ENCODE measurements at places on chromosomes 12 and 14. TPM values are rescaled to one million over a fixed set of nuclear protein-coding genes. Genes with fewer than 3 reads are reported as not detected.

DNA sequence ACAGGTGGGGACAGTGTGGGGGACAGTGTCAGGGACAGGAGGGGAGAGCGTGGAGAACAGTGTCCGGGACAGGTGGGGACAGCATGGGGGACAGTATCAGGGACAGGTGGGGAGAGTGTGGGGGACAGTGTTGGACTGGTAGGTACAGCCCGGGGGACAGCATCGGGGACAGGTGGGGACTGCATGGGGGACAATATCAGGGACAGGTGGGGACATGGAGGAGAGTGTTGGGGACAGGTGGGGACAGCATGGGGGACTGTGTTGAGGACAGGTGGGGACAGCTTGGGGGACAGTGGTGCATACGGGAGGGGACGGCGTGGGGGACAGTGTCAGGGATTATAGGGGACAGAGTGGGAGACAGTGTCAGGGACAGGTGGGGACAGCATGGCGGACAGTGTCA is 212.3 kb downstream of the TMEM121 start:
- DNase-seq, result no peak

DNA sequence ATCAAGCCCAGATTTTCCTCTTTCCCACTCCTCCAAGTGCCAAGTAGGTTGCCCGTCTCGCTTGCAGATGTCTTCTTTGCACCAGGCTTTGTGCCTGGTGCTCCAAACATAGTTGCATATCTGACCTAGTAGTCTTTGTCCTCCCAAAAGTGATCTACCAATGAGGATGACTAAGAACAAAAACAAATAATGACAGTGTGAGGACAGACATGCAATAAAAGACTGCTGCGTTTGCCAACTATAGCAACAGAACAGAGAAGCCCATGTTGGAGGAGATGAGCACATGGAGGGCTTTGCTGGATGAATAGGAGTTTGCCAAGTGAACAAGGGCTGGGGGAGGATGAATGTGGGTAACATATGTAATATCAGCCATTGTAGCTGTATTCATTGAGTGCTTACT is 15.6 kb downstream of the DTX1 start:
- no peak for DNase-seq

The SYNE2 gene
- 70.5 TPM for total RNA-seq

- no peak for DNase-seq
These were observed 126.0 kb upstream of the ATP2B1 start for GRCh38 chr12:89834676-89835075.

DNA sequence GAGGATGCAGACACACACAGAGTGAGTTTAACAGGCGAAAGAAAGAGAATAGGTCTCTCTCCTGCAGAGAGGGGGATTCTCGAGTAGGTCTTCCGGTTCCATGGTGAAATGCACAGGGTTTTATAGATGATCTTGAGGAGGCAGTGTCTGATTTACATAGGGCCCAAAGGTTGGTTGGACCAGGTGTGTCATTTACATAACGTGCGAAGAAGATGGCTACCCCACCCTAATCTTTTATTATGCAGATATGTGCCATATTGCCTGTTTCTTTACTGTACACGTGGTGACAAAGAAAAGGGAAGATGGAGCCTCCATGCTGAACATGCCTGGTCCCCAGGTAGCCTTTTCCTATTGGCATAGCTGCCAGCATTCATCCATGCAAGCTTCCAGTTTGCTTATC is 219.8 kb downstream of the CRADD start:
- no peak for DNase-seq

GRCh38 chr12:104344682-104345081 is 41.1 kb downstream of the EID3 start:
- no peak for DNase-seq

- DNase-seq, result no peak
These were observed 69.7 kb downstream of the RFLNA start for GRCh38 chr12:124364543-124364942.

DNA sequence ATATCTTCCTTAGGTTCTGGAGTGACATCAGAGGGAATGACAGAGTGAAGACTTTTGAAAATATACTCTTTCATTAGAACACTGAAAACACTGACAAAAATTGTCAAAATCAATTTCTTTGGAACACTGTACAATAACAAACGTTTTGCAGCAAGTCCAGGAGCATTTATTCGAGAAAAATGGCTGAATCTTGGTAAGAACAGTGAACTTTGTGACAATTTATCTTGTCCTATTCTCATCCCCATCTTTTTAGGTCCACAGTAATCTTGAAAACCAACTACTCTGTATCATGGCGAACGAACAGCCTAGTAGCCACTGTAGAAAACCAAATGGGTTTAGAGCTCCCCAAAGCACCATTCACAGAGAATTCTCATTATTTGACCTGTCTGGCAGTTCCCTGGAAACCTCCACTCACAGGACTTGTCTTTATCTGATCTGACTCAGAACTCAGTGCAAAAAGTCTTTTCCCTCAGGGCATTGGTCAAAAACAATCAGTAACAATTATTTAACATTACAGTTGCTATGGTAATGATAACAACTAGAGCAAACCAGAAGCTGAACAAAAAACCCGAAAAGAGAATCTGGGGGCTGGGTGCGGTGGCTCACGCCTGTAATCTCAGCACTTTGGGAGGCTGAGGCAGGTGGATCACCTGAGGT is 20.3 kb upstream of the PPP2R5E start:
- no peak for DNase-seq
